ENCODE measurements at places on chromosomes 5 and 9. TPM values are rescaled to one million over a fixed set of nuclear protein-coding genes. Genes with fewer than 3 reads are reported as not detected.
A peak's percentile ranks its signal among the peaks of the same experiment; 100 is the strongest.

- no peaks in the 10 kb centered on the region for H3K36me3 ChIP-seq
- H3K4me3 ChIP-seq = no peak overlapping the region
- H3K4me1 ChIP-seq = no peaks in the 10 kb centered on the region
- no peak overlapping the region for H3K27ac ChIP-seq
These were observed 292.7 kb downstream of the TMEM167A start for GRCh38 chr5:82784521-82784920.

GRCh38 chr9:34611251-34611810, 566 bp downstream of the RPP25L start:
- no peaks in the 10 kb centered on the region for H3K27me3 ChIP-seq
- H3K36me3 ChIP-seq = no peaks in the 10 kb centered on the region
- H3K4me3 ChIP-seq = peak overlapping the region; percentile 63
- peaks cover 12% of the 10 kb centered on the region for H3K4me1 ChIP-seq

CCL27 gene
- total RNA-seq = not detected

NR2F1 gene
- 3.6 TPM for total RNA-seq

BOD1 gene
- 128 TPM for total RNA-seq

All from SJSA1 (cell line).